NCI-H460 (cell line): ENCODE measurements at places on chromosomes 3 and 15. TPM values are rescaled to one million over a fixed set of nuclear protein-coding genes. Genes with fewer than 3 reads are reported as not detected.

Gene PIGZ
- total RNA-seq: 0.17 and 0.50 TPM in 2 replicates

Gene TYRO3
- total RNA-seq: 7.9 and 10.6 TPM in 2 replicates

Gene UBAP1L
- 0.75 and 1.1 TPM in 2 replicates for total RNA-seq

Gene IQCF5
- total RNA-seq: not detected in 2 replicates

Gene INTS14
- 52.7 and 60.3 TPM in 2 replicates for total RNA-seq

Gene LSAMP
- 11.0 and 11.5 TPM in 2 replicates for total RNA-seq

GRCh38 chr3:49699281-49699979 is 10.1 kb downstream of the RNF123 start:
- no peak for DNase-seq

Gene CCR8
- not detected in 2 replicates for total RNA-seq
